H1 (cell line): ENCODE measurements at places on chromosomes 7 and 10. TPM values are rescaled to one million over a fixed set of nuclear protein-coding genes. Genes with fewer than 3 reads are reported as not detected.

- no peaks in the 10 kb centered on the region for H3K36me3 ChIP-seq
- peaks cover 3% of the 10 kb centered on the region; the same call in 1 of the 2 replicates for H3K4me1 ChIP-seq
- H3K27me3 ChIP-seq = no peaks in the 10 kb centered on the region
These were observed 26.3 kb downstream of the FIGNL1 start for GRCh38 chr7:50423860-50424259.

CCDC146 gene
- total RNA-seq = 0.63 and 2.4 TPM in 2 replicates

DNA sequence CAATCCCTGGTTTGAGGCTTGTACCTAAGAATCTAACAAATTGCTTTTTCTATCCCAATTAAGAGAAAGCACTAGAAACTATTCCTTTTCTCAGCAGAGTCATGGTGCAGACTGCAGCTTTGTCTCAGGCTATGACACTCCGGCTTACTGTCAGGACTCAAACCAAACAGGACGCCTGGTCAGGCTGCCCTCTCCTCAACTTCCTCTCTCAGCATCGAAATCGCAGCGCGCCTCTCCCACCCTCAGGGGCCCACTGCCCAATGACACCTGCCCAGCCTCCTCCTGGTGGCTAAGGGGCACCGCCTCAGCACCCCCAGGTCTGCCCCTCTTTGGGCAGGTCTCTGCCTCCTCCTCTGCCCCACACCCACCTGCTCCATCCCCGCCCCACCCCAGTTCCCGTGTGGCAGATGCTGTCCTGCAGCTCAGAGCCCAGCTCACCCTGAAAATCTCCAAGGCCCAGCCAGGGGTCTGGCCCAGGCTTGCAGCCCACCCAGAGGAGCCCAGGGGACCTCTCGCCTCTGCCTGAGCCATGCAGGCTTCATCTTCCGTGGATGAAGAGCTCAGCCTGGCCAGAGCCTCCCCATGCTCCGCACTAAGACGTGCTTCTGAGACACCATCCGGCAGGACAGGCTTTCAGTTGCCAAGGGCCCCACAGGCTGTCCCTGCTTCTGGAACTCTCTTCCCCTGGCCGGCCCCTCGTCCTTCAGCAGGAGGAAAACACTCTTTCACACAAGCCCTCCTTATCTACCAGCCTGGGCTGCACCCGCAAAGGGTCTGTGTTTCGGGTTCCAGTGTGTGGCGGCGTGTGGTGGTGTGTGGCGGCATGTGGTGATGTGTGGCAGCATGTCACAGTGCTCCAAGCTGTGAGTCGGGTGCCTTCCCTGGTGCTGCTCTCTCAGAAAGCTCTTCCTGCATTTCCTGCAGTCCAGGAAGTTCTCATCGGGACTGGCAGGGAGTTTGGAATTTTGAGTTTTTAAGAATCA is 16.4 kb upstream of the PTPRN2 start:
- no peak overlapping the region for H3K4me3 ChIP-seq
- no peaks in the 10 kb centered on the region for H3K4me1 ChIP-seq
- H3K27me3 ChIP-seq = no peaks in the 10 kb centered on the region
- DNase-seq = no peak
- no peak overlapping the region for H3K27ac ChIP-seq

GRCh38 chr10:76127984-76128589 is 696.7 kb downstream of the LRMDA start:
- no peaks in the 10 kb centered on the region for H3K27me3 ChIP-seq
- no peaks in the 10 kb centered on the region for H3K36me3 ChIP-seq
- no peak for DNase-seq
- no peak overlapping the region for H3K4me3 ChIP-seq

DNA sequence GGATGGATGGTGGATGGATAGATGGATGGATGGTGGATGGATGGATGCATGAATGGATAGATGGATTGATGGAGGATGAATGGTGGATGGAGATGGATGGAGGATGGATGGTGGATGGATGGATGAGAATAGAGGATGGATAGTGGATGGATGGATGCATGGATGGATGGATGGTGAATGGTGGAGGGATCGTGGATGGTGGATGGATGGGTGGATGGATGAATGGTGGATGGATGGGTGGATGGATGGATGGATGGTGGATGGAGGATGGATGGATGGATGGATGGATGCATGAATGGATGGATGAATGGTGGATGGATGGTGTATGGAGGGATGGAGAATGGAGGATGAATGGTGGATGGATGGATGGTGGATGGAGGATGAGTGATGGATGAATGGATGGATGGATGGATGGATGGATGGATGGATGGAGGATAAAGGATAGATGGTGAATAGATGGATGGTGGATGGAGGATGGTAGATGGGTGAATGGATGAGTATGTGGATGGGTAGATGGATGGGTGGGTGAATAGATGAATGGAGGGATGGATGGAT is 76.3 kb downstream of the PDGFA start:
- H3K36me3 ChIP-seq = no peaks in the 10 kb centered on the region
- H3K27ac ChIP-seq = no peak overlapping the region
- no peaks in the 10 kb centered on the region for H3K27me3 ChIP-seq
- H3K4me3 ChIP-seq = no peak overlapping the region
- DNase-seq = no peak

- H3K36me3 ChIP-seq = no peaks in the 10 kb centered on the region
- no peak for DNase-seq
- no peak overlapping the region for H3K4me3 ChIP-seq
- H3K4me1 ChIP-seq = no peaks in the 10 kb centered on the region; the same call in 1 of the 2 replicates
These were observed 25.6 kb upstream of the IL15RA start for GRCh38 chr10:6002809-6003510.

DNA sequence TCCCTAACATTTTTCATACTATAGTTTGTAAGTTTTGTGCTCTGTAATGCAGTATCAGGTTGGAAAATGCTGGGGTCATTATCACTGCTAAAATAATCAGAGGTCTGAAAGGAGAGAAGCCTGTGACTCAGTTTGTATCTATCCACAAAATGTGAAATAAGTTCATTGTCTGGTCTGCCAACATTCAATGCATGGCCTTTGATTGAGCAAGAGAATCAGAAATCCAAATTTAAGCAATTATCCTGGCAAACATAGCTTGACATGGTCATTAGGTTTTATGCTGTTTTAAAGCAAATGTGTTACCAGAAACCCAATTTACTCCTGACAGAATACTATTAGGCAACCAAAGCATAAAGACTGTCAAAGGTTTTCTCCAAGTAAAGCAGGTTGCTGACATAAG is 709.7 kb upstream of the SEMA3D start:
- H3K27ac ChIP-seq = no peak overlapping the region
- H3K36me3 ChIP-seq = no peaks in the 10 kb centered on the region
- H3K4me3 ChIP-seq = no peak overlapping the region
- no peaks in the 10 kb centered on the region for H3K4me1 ChIP-seq

DNA sequence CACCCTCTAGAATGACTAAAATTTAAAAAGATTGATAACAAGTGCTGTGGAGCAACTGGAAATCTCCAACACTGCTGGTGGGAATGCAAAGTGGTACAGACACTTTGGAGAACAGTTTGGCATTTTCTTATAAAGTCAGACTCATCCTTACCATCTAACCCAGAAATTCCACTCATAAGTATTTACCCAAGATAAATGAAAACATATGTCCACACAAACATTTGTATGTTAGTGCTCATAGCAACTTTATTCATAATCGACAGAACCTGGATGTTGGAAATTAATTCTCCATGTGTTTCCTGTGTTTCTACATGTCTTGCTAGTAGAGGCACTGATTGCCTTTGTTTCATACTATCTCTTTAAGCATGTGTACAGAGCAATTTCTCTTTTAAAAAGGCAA is 282.4 kb downstream of the AHR start:
- H3K4me1 ChIP-seq = no peaks in the 10 kb centered on the region
- no peaks in the 10 kb centered on the region for H3K36me3 ChIP-seq
- no peak overlapping the region for H3K4me3 ChIP-seq
- H3K27ac ChIP-seq = no peak overlapping the region
- no peak for DNase-seq

DNA sequence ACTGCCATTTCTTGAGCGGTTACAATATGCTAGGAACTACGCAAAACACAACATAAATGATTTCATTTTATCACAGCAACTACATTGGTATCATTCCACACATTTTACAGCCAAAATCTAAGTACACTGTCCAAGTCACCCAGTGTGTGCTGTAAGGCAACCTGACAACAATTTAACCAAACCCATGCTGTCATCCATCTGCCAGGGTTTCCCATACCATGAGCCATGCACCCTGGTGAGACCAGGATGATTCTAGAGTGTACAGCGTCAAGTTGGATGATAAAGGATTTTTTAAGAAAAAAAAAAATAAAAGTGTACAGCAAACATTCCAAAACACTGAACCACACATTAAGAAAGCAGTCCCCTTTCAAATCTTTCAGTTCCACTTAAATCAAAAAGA is 52.9 kb downstream of the PIK3AP1 start:
- no peak overlapping the region for H3K4me3 ChIP-seq
- no peak overlapping the region for H3K27ac ChIP-seq
- no peaks in the 10 kb centered on the region for H3K4me1 ChIP-seq
- H3K27me3 ChIP-seq = no peaks in the 10 kb centered on the region
- no peaks in the 10 kb centered on the region for H3K36me3 ChIP-seq

DNA sequence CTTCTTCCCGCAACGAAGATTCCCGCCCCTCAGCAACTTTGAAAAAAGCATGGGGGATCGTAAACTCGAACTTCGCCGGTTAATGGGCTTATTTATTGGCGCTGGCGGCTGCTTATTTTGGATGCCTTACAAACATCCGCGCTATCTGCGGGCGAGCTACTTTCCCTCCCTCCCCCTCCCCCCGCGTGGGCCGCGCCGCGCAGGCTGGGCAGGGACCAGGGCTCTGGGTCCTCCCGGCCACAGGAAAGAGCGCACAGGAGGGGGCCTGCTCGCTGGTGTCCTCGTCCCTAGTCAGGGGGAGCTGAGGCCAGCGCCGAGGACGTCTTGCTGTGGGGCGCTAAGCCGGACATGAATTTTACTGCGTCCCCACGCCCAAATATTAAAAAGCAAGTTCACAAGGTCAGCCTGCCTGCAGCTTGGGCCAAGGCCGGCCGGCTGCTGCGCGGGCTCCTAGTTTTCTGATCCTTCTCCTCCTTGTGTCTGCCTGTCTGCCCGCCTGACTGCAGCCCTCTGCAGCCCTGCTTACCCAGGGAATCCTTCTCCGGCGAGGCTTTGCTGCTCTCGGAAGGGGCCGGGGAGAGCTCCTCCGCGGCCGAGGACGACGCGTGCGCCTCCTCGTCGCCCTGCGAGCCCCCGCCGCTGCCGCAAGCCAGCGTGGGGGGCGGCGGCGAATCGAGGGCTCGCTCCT is 1.2 kb downstream of the HOXA10 start:
- H3K4me1 ChIP-seq = peaks cover 4% of the 10 kb centered on the region
- H3K4me3 ChIP-seq = no peak overlapping the region
- peaks cover 18% of the 10 kb centered on the region; the same call in 1 of the 2 replicates for H3K36me3 ChIP-seq
- H3K27me3 ChIP-seq = peaks cover 95% of the 10 kb centered on the region
- H3K27ac ChIP-seq = no peak overlapping the region

SGCE gene
- 22.2 and 25.0 TPM in 2 replicates for total RNA-seq
